ENCODE measurements at places on chromosomes 2 and 18.

- no peak for DNase-seq
These were observed 2.4 kb upstream of the SATB2 start for GRCh38 chr2:199460101-199460671.

DNA sequence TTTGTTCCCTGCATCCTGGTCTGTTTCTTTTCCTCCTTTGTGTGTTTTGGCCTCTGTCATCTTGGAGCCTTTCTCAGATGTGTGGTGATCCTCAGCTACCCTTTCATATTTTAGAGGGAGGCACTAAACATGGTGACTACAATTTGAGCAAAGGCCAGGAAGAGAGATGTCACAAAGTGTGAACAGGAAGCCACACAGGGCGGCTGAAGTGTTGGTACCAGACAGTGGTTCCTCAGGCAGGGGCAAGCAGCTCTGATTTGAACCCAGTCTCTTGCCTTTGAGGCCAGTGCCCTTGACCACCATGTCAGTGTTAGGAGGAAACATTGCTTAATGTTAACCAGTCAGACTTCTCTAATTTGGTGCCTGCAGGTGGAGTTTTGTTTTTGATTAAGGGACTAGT is 9.2 kb downstream of the LRRFIP1 start:
- no peak for DNase-seq

- DNase-seq: no peak
These were observed 492 bp downstream of the CHRNA1 start for GRCh38 chr2:174763780-174764179.

DNA sequence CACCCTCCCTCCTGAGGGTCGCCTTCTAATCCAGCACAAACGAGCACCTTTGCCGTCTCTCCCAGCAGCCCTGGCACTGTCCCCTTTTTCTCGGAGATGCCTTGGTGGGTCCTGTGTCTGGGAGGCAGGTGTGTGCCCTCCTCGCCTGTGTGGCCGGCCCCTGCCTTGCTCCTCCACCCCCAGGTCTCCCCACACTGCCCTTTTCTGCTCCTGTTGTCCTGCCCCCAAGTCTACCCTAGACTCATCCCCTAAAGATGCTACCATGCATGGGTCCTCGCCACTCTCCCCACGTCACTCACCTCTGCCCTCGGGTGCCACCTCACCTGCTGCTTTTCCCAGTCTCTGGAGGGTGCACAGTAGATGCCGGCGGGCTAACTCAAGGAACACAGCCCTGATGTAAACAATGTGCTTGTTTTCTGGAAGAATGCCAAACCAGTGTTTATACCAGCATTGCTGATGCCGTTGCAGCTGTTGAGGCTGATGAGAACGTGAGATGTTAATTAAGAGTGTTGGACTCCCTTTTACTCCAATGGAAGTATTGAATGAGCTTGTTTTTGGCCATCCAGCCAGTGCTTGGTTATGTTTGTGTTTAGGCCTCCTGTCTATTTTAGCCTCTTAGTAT is 223.1 kb downstream of the AGAP1 start:
- no peak for DNase-seq

DNA sequence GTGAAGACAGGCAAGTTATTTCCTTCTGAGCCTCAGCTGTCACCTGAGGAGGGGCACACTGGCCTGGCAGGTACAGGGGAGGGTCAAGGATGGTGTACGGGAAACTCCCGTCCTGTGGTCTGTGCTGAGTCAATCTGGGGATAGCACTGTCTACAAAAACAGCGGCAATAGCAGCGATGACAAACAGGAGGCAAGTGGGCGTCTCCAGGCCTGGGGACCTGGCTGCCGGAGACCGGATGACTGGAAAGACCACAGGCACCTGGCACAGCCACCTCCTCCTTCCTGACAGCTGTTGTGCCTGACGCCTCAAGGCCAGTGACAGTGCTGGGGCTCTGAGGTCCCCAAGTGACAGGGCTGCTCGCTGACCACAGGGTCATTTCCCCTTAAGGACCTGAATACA is 202.1 kb upstream of the HS6ST1 start:
- DNase-seq: peak; percentile 54

- no peak for DNase-seq
These were observed 19.7 kb downstream of the CHST9 start for GRCh38 chr18:27165412-27165811.

GRCh38 chr18:23307567-23308295 is 145.4 kb upstream of the RIOK3 start:
- peak; percentile 12 for DNase-seq

DNA sequence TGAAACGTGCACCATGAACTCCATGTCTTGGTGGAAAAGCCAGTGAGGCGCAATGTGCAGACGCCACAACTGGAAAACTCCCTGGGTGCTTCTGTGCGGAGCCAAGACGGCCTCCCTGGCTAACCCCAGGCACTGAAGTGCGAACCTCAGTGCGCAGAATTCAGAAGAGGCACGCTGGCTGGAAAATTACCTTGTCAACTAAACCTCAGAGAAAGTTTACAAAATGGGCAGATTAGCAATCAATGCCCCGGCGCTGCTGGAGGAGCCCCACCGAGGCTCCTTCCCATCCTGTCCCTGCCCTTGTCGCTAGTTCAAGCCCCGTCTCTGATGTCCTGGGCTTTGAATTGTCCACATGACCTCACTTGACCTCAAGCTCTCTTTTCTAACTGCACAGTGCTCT is 22.2 kb downstream of the SNORC start:
- DNase-seq: no peak

GRCh38 chr18:31103423-31103822 is 1.2 kb upstream of the DSC2 start:
- DNase-seq: no peak

All from stimulated activated CD4-positive, alpha-beta T cell treated with anti-CD3 and anti-CD28 coated beads, Interleukin-15, amount 100 ng/mL, for 24 hours (primary cell).